GM03348 (cell line): ENCODE measurements at places on chromosomes 12 and 14.

GRCh38 chr12:69275471-69275891 lies 36.1 kb downstream of the CPSF6 start:
- no peak for DNase-seq

GRCh38 chr12:693934-694533 lies 30.8 kb upstream of the NINJ2 start:
- no peak for DNase-seq

- DNase-seq = no peak
Measured at GRCh38 chr14:92340931-92341330, 18.0 kb downstream of the SLC24A4 start.

- no peak for DNase-seq
Measured at GRCh38 chr14:91310606-91311283, 66.2 kb upstream of the GPR68 start.

DNA sequence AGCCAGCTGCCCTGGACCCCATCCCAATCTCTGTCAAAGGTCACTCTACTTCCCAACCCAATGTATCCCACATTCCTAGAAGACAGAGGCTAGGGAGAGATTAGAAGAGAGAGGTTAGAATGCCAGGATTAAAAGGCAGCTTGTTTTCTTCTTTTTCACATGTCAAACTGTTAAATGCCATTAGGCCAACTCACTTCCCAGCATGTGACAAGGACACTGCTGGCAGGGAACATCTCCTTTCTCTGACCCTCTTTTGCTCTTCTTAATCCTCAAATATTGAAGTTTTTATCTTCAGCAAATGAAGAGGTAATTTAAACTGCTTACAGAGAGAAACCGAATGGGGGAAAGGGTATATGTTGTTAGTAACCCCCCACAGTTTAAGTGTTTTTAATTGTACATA lies 89.1 kb downstream of the BBS10 start:
- DNase-seq = no peak

GRCh38 chr14:68789821-68790643 lies 2.8 kb downstream of the ZFP36L1 start:
- DNase-seq = no peak

- DNase-seq = no peak
Measured at GRCh38 chr12:43675048-43675904, 83.3 kb downstream of the PUS7L start.

DNA sequence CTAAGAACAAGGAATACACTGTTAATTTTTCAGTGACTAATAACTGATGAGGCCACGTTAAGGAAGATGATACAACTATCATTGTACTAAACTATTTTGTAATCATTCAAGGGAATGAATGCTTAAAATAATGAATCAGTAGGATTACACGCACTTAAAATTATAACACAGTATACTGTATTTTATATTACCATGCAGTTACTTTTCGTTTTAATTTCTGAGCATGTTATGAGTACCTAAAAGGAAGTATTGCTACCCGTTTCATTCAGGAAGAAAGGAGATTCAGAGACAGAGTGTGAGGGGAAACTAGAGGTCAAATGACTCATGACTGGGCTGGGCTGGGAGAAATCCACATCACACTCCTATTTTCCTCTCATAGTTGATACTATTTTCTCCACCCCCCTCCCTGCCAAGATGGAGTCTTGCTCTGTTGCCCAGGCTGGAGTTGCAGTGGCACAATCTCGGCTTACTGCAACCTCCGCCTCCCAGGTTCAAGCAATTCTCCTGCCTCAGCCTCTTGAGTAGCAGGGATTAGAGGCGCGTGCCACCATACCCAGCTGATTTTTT lies 202.0 kb downstream of the PPM1H start:
- peak; percentile 81 for DNase-seq

- DNase-seq = peak; percentile 11
Measured at GRCh38 chr12:45644541-45644940, 85.0 kb upstream of the ARID2 start.

- DNase-seq = no peak
Measured at GRCh38 chr12:67957383-67957782, 31.9 kb upstream of the IFNG-AS1 start.

- no peak for DNase-seq
Measured at GRCh38 chr14:23793532-23793931, 157.4 kb downstream of the DHRS2 start.

DNA sequence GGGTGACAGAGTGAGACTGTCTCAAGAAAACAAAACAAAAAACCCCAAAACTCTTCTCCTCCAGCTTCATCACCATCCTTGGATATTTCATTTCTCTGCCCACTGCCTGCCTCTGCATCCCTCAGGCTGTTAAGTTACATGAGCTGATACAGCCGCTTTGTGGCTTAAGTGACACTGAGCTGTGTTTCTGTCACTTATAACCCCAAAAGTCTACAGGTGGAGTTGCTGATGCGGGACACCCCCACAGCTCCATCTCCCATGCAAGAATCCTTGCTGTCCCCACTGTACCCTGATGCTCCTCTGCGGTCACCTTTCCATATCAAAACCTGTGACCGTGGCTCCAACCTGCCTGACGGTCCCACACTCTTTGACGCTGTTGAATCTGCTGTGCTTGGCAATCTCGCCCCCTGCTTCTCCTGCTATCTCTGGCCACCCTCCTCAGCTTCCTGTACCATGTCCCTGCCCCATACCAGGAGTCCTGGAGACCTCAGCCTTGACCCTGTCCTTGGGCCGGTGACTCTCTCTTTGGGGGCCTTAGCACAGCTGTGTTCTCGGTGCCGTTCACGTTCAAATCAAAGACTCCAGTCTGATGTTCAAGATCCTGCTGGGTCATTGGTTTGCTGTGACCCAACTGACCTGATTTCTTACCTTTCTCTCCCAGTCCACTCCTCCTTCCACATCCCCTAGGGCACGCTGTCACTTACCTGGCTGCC lies 20.3 kb downstream of the HVCN1 start:
- no peak for DNase-seq

DNA sequence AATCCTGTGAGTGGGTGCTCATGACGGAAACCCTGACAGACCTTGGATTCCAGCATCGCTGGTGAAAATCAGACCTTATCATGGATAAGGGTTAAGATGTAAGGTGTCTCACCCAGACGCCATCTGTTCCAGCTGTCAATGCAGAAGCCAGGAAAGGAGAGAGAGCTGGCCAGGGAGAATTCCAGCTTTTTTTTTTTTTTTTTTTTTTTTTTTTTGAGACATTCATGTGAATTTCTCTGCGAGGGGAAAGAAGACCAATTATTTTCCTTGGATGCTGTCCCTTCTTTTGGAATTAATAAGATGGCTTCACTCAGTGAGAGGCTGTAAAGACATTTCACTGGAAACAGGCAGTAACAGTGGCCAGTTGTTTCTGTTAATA lies 1.8 kb downstream of the TRAF3 start:
- DNase-seq = no peak

GRCh38 chr14:93989939-93990338 lies 7.2 kb upstream of the CCDC197 start:
- DNase-seq = no peak

DNA sequence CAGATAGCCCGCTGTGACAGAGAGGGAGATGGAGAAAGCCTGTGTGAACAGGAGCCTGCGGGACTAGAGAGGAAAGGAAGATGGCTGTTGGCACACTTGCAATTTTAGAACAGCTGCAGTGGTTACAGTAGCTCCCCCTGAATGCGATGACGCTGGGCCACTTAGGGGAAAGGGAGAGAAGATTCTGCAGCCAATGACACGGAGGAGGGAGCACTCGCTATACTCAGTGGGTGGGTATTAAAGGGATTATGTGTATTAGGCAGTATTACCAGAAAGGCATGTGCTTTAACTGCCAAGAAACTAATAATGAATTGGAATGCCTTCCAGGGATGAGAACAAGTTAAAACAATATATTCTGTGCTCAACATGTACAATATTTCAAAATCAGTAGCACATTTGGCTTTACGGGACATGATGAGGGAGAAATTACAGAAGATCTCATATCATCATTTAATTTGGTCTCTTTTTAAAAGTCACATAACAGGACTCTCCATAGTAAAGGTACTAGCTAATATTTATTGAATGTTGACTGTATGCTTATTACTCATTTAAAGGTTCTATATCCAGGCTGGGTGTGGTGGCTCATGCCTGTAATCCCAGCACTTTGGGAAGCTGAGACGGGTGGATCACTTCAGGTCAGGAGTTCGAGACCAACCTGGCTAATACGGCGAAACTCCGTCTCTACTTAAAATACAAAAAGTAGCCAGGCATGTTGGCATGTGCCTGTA lies 35.9 kb upstream of the FOS start:
- DNase-seq = peak; percentile 84

GRCh38 chr12:73599268-73599667 lies 938.4 kb upstream of the ATXN7L3B start:
- no peak for DNase-seq

- DNase-seq = no peak
Measured at GRCh38 chr14:34498684-34499412, 36.8 kb upstream of the SPTSSA start.

GRCh38 chr14:101370593-101371569 lies 190.4 kb upstream of the DIO3 start:
- DNase-seq = no peak

DNA sequence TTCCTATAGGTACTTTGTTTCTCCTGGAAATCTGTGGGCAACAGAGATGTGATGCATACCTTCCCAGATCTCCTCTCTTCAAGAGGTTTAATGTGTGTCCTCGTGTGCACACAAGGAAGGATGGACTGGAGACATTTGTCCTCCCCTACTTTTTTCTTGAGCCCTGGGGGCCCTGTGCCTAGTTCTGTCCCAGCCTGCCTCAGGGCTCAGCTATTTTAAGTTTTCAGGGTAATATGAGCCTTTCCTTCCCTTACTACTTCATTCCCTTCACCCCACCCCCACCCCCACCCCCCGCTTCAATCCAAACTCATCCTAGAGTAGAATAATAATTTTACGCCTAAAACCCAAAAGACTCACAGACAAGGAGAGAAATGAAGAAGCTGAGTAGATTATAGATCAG lies 446 bp downstream of the STAC3 start:
- no peak for DNase-seq

DNA sequence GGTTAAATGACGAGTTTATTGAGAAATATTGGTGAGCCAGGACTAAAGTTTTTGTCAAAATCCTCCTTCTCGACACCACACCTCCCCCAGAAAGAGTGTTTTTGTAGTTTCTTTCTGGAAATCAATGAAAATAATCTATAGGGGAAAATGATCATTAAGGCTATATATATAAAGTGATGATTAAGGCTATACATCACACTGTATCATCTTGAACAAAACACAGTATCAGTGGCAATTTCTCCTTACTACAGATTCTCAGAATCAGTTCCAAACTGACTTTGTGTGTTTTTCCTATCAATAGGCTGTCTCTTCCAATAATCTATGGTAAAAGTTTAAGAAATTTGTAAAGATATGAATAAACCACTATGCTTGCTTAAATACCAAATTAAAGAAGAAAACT lies 81.7 kb downstream of the IFNG-AS1 start:
- DNase-seq = no peak

DNA sequence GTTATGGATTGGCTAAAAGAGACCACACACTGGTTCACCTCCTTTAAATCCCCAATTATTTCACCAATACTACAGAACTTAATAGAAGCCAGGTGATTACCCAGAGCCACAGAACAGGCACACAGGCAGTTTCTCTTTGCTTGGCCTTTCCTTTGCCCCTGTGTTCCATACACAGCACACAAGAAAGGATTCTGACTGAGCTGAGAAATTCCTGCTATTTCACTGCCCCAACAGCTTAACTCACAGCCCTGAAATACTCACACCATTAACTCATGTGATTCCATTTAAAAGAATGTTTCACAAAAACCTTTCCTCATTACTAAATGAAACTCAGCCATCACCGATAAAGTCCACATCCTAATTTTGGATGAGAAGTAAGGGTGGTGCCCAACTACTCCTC lies 133.6 kb downstream of the MED13L start:
- DNase-seq = peak; percentile 37

DNA sequence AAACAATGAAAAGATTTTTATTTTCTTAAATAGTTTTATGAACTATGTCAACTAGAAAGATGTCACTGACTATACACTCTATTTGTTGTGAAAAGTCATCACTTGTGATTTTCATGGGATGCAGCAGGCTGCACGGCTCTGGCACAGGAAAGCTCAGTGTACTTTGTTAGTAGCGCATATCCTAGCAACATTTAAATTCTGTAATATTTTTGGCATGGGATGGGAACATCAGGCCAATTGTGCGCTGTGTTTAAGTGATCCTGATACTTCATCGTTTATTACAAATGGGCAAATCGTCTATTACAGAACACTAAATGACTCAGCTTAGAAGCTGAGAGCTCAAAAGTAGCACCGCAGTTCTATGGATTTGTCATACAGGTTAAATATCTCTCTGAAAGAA lies 60.7 kb upstream of the SAV1 start:
- DNase-seq = no peak

DNA sequence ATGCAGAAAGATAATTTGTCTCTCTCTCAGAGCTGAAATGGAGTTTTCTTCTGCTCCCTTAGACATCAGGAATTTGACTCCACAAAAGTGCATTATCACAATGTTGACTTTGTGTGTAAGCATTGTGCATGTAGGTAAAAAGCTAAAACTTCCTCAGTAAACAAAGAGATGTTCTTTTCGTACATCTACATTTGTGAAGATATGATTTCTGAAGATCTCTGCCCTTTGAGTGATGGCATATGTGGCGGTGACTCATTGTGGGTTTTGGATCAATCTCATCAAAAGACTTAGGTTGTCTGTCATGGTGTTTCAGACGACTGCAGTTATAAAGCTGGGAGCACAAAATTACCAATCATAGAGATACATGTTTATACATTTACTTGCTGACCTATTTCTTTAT lies 411.4 kb upstream of the LMO3 start:
- DNase-seq = no peak

DNA sequence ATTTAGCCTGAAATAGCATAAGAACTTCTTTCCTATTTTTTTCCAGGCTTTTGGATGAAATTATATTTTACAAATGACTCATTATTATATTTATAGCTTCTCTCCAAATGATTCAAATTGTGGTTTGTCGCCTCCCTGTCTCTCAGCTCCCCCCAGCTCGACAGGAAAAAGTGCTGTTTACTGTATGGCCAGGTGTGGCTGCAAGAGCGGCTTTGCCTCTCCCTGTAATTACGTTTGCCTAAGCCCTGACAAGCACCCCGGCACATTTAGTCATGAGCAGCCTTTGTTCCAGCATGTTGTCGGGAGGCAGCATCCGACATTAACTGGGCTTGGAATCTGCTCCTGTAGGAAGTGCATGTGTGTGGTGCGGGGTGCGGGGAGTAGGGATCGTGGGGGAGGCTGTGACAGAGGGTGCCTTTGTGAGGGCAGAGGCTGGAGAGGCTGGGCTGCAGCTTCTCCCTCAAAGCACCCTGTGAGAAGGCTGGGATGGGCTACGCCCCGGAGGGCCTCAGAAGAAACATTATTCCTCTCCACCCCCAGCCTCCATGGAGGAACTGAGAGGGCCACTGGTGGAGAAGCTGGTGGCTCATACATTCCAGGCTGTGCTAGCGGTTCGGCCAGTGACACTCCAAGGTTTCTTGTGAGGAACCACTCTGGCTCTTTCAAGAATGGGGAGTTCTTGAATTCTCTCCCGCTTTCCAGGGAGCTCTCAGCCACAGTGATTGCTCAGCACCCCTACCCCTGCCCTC lies 42.1 kb upstream of the CTDSP2 start:
- peak; percentile 50 for DNase-seq
